Activated CD8-positive, alpha-beta memory T cell treated with anti-CD3 and anti-CD28 coated beads for 48 hours (primary cell): ENCODE measurements at places on chromosomes 5 and 9.

- no peak for DNase-seq
These were observed 199.3 kb upstream of the PDE4D start for GRCh38 chr5:60092671-60093422.

GRCh38 chr5:151805414-151806223 lies 33.9 kb downstream of the G3BP1 start:
- no peak for DNase-seq

DNA sequence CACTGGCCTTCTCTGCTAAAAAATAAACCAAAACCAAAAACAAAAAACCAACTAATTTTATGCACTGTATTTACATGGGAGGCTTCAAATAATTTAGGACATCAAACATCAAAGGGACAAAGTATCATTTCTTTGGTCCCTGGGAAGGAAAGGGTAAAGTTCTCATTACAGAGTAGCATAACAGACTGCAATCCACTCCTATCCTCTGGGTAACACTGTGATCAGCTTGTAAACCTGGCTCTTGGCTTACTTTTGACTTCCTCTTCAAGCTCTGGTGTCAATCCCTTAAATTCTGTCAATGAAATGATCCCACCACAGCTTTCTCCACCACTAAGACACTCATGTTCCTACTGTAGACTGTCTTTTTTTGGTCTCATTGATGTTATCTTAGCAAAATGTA lies 69.8 kb upstream of the VCAN start:
- DNase-seq = no peak

GRCh38 chr5:175219366-175219765 lies 224.6 kb downstream of the DRD1 start:
- no peak for DNase-seq

DNA sequence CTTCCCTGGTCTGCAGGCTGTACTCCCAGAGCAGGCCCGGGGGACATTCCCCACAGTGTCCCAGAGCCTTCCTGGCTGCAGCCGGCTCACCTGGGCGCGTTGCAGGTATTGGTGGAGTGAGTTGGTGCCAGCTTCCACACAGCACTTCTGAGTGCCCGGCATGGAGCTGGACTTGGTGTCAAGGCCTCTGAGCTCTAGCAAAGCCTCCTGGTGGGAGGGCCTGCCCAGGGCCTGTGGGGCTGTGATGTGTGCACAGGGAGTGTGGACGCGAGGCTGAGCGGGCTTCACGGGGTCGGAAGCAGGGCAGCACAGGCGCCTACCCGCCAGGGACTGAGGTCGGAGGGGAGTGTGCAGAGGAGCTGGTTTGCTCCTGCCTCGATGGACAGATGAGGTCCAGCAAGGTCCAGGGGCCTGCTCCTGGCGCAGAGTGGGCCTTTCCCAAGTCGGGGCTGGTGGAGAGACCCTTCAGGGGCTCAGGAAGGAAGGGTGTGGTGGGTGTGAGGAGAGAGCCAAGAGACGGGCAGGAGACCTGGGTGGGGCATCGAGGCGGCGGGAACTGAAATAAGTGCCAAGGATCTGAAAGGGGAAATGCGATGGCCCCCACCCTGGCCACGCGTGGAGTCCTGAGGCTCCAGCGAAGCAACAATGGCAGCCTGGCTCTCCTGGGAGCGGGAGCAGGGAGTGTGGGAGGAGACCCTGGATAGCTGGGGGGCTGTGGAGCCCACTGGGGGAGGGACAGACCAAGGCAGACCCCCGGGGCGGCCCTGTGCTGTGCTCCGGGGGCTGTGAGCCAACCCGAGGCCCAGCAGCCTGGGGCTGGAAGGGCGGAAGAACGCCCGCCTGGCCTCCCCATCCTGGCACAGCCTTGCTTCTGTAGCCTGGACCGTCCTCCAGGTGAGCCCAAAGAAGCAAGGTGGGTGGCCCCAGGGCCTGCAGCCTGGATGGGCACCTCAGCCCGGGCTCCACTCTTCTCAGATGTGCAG lies 78.4 kb downstream of the RXRA start:
- DNase-seq = no peak

DNA sequence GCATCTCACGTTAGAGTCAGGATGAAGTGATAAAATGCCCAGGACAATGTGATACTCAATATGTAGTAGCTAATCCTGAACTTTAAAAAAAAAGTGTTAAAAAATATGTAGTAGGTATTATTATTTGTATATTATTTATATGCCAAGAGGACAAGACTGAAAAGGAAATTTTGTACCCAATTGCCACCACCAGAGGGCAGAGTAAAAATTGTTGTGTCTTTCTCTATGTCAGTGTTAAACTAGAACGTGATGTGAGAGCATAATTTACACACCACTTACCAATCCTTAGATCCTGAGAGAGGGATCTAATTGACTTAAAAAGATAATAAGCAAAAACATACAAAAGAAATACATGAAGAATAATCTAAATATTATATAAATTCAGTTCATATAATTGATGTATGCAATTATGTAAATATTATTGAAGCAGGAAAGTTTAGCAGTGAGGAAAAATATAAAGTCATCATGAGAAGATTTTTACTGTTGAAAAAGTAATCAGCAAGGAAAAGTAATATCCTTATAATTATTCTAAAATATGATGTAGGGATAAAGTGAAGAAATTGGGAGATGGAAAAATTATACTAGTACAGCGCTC lies 288.9 kb downstream of the RAB3C start:
- DNase-seq = no peak

- DNase-seq = no peak
These were observed 17.2 kb upstream of the PRR16 start for GRCh38 chr5:120446901-120447300.

DNA sequence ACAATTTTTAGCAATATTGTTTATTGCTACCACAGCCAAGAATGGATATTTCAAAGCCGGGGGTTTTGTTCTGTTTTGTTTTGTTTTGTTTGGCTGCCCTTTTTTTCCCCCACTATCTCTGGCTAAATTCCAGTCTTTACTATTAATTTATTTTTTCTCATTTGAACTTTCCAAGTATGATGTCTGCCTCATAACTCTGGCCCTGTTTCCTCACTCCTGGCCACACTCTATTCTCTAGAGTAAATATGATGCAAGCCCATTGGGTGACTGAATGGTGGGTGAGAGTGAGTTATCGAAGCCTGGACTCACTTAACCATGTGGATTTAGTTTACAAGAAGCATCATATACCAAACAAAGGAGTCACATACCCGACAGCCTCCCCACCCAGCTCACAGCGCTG lies 41.9 kb downstream of the WDR36 start:
- DNase-seq = no peak

GRCh38 chr5:5658226-5658625 lies 235.7 kb downstream of the ICE1 start:
- DNase-seq = no peak
